Hepatic stellate cell (primary cell): ENCODE measurements at places on chromosomes 3 and 15.

- DNase-seq = peak; percentile 26
Observed at GRCh38 chr3:115623044-115623868, at the start of gene GAP43. GAP43 (plus strand) TSS chr3:115623510; CDS start chr3:115623690, 180 bp downstream.

DNA sequence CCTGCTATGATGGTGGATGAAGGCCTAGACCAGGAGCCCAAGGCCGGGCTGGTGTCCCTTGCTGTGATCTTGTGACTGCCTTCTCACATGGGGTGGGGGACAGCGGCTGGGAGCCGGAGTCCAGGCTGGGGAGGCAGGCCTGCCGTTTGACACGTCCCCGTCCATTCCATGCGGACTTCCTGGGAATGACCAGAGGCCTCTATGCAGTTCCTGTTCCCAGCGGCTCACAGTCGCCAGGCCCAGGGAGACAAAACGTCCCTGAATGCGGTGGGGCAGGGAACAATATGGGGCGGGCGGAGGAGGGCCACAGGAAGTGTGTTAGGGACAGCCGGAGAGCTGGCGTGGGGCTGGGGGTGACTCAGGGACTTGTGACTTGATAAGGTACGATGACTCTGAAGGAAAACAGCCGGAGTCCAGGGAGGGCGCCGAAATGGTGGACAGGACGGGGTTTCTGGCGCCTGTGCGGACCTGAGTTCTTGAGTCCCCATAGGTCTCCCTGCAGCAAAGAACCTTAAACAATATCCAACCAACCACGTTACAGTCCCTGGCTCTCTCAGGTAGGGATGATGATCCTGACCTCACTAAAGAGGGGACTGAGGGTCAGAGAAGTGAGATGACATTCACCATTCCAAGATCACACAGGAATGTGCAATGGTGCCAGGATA, 40.5 kb upstream of the SMAD6 start:
- DNase-seq = no peak

DNA sequence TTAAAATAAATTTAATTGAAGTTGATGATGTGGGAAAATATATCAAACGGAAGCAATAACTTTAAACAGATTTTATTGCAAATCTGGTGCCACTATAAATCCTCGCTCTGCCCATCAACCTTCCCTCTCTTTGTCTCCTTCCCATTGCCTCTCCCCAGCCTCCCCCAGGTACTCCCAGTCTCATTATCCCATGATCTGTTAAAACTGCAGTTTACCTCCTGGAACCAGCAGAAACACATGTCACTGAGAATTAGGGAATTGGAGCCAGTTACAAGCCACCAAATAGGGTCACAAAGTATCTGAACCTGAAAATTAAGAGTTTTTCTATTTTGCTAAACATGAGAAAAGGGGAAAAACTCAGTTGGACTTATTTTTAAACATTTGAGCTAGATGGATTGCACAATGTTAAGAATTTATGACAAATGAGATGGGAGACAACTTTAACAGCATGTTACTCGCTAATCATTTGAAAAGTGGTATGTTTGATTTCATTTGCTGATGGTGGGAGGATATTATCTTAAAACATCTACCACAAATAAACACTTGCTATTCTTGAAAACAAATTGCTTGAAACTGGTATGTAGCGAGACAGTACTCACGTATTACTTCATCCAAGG, 2.4 kb downstream of the PLCH1 start:
- DNase-seq = no peak

DNA sequence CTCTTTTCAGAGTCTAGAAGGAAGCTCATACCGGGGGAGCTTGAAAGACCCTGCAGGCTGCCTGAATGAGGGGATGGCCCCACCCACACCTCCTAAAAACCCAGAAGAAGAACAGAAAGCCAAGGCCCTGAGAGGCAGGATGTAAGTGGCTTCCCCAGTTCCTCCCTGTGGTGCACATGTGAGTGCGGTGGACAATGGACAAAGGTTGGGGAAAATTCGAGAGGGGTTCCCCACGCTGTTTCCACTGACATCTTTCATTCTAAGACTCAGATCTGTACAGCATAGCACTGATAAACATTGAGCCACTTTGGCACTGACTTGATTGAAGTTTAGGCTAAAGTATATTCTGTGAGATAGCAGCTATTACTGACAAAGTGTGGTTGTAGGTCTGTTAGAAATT, 79.5 kb upstream of the UMPS start:
- DNase-seq = no peak

DNA sequence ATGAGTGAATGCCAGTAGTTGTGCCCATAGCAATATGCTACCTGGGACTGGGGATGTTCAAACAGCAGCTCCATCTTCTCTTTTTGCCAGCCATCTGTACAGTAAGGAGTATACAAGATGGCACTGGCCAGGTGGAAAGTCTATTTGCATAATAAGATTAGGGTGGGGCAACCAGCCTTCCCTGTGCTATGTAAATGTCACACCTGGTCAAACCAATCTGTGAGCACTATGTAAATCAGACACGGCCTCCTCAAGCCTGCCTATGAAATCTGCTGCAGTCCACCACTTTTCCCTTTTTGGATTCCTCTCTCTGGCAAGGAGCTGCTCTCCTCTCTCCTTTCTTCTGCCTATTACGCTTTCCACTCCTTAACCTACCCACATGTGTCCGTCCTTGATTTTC, 53.0 kb downstream of the C3orf80 start:
- DNase-seq = no peak

GRCh38 chr3:13133471-13133981, 60.3 kb upstream of the IQSEC1 start:
- no peak for DNase-seq

DNA sequence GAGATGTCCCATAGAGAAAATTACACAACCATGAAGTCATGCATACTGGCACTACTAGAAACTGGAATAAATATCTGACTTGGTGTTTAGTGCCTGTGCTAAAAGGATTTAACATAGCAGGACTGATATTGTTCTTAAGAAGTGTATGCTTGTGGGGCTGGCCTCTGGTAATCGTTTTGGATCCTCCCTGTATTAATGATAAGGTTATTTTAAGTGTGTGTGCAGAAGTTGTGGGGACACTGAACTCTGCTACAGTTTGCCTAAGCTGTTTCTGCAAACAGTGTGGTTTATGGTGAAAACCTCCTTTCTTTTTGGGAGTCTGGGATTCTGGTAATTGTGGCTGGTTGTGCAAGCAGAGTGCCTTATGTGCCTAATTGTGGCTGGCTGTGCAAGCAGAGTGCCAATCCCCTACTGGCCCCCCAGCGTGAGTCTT, 120.8 kb downstream of the CLASP2 start:
- no peak for DNase-seq

- DNase-seq = no peak
Observed at GRCh38 chr3:4823986-4824925, 155.0 kb upstream of the BHLHE40 start.

GRCh38 chr15:27059610-27060202, 88.7 kb downstream of the GABRG3 start:
- peak; percentile 16 for DNase-seq

DNA sequence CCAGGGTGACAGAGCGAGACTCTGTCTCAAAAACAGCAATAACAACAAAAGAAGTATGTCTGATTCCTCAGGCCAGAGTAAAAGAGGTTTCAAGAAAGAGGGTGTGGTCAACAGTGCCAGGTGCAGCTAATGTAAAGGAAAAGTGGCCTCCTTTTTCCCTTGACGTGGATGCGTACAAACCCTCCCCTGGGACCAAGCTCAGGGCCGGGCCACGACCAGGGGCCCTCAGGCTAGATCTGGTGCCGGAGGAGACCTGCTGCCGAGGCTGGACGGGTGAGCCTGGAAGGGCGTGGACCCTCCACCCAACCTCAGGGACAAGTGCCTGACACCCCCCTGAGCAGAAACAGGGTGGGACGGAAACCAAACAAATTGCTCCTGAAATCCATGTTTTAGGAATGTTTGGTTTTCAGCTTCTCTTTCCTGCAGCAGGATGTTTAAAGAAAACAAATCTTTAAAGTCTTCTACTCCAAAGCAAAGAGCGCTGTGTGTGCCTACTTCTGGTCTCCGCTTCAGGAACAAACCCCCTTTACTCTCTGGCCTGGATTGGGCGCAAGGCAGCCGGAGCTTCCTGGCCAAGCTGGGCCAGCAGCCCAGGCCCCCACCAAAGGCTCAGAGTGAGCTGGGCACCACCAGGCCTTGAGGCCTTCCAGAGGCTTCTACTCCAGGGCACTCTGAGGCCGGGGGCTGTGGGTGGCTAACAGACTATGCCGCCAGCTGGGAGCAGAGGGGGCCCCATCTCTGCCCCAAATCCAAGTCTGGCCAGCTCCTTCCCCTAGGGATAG, 21.4 kb downstream of the ZDHHC19 start:
- DNase-seq = no peak

GRCh38 chr15:31080591-31081014, 20.9 kb downstream of the TRPM1 start:
- DNase-seq = peak; percentile 56

DNA sequence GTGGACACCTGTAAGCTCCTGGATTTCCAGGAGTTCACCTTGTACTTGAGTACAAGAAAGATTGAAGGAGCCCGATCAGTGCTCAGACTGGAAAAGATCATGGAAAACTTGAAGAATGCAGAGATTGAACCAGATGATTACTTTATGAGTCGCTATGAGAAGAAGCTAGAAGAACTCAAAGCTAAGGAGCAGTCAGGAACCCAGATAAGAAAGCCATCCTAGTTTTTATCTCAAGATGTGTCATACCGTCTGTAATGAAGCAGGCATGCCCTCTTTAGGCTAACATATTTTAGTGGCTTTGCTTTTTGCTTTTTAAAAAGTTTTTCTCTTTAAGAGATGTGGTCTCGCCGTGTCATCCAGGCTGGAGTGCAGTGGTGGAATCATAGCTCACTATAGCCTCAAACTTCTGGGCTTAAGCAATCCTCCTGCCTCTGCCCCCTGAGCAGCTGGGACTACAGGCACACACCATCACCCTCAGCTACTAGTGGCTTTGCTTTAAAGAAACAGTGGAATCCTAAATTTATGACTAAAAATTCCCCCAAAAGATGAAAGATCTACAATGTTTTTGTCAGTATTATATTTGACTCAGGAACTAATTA, 28.1 kb downstream of the EXOG start:
- no peak for DNase-seq

DNA sequence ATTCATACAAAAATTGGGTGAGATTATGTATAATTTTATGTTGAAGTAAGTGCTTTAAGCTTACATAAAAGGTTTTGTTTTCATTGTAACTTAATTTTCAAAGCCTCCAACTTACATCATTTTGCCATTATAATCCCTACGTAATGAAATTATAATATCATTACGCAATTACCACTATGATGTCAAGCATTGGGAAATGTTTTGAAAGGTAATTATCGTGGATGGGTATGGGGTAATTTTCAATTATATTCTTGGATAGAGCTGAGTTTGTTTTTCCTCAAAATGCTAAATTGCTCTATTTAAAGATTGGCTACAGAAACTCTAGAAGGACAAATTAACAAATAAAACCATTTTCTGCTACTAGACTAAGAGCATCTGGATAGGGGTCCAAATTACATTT, 80.2 kb upstream of the FAM3D start:
- DNase-seq = no peak

DNA sequence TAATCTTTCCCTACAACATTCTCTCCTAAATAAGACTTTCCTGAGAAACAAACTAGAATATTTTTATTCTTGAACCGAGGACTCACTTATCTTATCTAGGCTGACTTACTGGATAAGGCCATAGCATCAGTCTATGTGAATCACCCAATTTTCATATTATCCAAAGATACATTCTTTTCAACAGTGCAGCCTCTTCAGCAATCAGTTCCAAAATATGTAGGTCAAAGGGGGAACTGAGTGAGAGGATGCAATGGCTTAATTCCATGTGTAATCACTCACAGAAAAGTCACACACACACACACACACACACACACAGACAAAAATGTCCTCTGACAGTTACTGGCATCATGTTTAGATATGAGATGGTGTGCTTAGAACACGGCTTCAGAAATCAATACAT, 31.5 kb upstream of the MECOM start:
- no peak for DNase-seq

DNA sequence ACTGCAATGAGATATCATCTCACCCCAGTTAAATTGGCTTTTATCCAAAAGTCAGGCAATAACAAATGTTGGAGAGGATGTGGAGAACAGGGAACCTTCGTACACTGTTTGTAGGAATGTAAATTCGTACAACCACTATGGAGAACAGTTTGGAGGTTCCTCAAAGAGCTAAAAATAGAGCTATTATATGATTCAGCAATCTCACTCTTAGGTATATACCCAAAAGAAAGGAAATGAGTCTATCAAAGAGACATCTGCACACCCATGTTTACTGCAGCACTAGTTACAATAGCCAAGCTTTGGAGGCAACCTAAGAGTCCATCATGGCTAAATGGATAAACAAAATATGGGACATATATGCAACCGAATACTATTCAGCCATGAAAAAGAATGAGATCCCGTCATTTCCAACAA, 68.0 kb upstream of the HES1 start:
- DNase-seq = no peak
